Right renal pelvis (tissue), 4 donors: ENCODE measurements at places on chromosomes 7 and 10. TPM values are rescaled to one million over a fixed set of nuclear protein-coding genes. Genes with fewer than 3 reads are reported as not detected.

DNA sequence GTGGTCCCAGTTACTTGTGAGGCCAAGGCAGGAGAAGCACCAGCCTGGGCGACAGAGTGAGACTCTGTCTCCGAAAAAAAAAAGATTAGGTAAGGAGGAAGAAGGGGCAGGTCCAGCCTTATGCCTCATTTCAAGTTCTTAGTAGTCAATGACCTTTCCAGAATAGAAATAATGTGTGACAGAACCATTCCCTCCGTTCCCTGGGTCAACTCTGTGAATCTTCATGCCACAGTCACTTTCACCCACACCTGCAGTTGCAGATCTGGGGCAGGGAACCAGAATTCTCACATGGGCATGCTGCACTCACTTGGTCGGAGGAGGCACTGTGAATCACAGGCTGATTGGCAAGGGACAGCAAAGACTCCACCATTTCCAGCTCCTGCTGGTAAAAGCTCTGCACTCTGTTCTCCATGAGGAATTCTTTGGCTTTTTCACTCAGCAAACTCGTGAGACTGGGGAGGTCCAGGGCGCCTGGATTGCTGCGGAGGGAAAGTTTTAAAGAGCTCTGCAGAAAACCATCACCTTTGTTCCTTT, 20.7 kb downstream of the STN1 start:
- DNase-seq: no peak

ZMIZ1 gene
- polyA plus RNA-seq: 77.7 TPM

XRCC2 gene
- polyA plus RNA-seq: 6.3 TPM

ANXA8 gene
- polyA plus RNA-seq: not detected
